Activated naive CD4-positive, alpha-beta T cell treated with Interleukin-2 at 50 U/mL for 16 hours (primary cell): ENCODE measurements at places on chromosomes 16 and 17.

GRCh38 chr17:47270946-47271705 lies 17.5 kb downstream of the ITGB3 start:
- no peak for DNase-seq

- DNase-seq: no peak
Measured at GRCh38 chr17:74119965-74120364, 83.5 kb upstream of the RPL38 start.

DNA sequence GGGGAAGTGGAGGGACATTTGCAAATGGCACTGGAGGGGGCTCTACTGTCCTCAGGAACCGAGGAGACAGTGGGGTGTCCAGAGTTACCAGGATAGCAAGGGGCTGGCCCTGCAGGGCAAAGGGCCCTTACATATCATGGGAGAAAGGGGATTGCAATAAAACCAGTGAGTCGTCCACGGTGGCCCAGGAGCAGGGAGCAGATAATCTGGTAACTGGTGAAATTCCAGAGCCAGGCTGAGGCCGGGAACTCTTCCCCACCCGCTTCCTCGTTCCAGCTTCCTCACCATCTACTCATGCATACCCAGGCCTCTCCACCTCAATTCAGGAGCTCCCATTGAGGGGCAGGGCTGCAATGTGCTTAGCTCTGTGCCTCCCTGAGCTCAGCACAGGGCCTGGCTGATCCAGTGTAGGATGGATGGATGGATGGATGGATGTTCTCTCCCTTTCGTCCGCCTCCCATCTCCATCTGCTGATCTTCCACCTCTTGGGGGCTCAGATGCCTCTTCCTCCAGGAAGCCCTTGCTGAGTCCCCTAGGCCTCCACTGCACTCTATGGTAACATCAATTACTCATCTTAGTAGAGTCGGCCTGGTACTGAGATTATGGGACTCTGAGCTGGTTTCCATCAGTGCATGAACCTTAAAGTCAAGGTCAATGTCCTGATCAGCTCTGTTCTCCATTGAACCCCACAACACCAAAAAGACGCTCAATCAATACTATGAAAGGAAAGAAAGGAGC lies 41.2 kb upstream of the NDRG4 start:
- no peak for DNase-seq

GRCh38 chr17:33697557-33697956 lies 404.5 kb upstream of the ASIC2 start:
- no peak for DNase-seq

DNA sequence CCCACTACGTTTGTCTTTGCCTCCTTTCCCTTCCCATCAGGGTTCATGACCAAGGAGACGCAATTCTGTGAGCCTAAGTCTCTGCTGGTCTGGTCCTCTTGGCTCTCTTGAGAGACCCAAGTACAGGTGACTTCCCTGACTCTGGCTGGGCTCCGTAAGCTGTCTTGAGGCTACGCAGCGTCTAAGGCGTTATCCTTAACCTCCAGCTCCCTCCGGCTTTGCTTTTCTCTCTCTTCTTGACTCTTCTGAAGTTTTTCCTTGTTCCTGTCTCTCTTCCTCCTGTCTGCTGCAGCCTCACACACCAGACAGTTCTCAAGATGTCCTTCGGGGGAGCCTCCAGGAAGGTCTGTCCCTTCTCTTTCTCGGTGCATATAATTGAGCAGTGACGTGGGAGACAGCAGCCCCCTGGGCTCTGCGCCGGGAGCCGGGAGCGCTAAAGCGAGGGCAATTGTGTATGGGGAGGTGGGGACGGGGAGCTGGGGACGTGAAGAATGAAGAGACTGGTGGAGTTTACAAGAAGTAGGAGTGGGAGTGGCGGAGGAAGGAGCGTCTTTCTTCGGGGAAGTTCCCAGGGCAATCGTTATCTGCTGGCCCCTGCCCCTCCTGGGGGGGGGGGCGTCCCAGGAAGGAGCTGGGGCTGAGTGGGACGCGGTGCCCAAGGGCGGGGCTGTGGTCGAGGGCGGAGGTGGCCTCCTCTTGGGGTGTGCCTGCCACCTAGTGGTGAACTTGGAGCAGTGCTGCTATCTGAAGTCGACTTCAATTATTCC lies 6.9 kb upstream of the PIRT start:
- DNase-seq: peak; percentile 71

DNA sequence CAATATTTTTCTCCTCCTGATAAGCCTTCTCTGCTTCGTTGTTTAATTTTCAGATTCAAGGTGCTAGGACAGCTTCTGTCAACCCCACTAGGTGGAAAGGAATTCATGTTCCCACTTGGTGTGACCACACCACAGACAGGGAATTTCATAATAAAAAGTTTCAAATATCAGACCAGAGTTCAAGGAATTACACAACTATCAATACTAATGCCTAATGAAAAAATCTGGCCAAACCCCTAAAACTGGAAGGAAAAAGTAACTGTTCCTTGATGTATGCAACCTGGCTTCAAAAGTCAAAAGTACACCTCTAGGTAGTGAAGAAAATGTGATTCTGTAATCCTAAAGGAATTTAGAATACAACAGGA lies 87.8 kb upstream of the CORO6 start:
- no peak for DNase-seq

DNA sequence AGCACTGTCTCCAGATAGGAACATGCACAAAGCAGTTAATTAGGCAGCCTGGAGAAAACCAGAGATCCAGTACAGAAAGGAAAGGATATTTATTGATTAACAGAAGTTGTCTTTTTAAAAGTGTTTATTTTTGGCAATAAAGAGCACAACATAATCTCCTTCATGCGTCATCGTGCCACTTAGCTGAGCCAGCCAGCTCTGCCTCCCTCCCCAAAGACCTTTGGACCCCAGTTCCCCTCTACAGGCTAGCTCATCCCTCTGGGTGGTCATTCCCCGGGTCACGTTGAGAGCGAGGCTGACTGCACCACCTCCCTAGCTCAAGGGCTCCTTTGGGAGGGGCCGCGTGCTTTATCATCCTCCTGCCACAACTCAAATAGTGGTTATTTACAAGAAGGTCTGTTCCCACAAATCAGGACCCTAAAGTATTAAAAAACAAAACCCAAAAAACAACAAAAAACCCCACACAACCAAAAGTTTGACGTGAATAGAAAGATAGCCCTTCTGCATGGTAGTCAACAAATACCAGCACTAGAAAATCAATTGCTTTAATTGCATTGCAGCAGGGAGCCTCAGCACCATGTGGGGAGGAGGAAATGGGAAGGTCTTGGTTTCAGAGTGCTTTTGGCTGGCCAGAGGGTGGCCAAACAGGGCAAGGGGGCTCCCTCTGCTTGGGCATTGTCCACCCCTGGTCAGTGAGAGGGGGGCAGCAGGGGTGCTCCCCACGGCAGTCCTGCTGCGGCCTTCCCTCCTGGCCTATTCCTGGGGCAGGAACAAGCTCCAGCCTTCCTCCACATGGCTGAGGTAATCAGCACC lies 9.6 kb downstream of the POLR2C start:
- DNase-seq: no peak

DNA sequence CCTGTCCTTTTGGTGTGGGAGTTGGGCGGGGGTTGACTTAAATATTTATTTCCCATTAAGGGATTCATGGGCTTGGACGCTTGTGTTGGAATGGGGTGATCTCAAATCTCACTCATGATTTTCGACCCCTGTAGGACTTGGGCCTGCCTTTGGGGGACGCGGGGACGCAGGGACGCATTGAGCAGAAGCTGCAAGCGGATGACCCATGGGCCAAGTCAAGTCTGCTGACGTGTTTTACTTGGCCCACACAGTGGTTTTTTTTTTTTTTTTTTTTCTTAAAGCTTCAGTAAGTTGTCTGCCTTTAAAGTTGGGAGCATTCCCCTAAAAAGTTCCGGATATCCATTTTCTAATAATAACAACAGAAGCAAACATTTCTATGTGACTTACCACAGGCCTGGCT lies 28.9 kb downstream of the CMIP start:
- no peak for DNase-seq

GRCh38 chr16:71426069-71426879 lies 15.6 kb downstream of the TLE7 start:
- no peak for DNase-seq

- DNase-seq: no peak
Measured at GRCh38 chr17:62591333-62591732, 36.1 kb upstream of the MRC2 start.

DNA sequence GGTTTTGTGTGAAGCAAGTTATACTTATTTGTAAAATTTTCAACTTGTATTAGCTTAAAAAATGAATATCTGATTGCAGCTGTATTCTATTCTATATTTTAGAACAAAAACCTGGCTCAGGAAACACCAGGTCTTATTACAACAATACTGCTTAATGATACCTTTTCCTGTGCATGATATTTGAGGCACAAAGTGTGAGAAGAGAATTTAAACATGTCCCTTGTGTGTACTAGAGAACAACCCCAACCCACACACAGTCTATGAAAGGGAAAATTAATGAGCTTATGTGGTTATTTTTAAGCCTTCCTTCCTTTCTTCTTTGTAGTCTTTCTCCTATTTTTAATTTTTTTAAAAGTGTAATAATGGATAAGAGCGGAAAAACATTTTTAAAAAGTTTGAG lies 122.6 kb upstream of the MON1B start:
- DNase-seq: no peak

DNA sequence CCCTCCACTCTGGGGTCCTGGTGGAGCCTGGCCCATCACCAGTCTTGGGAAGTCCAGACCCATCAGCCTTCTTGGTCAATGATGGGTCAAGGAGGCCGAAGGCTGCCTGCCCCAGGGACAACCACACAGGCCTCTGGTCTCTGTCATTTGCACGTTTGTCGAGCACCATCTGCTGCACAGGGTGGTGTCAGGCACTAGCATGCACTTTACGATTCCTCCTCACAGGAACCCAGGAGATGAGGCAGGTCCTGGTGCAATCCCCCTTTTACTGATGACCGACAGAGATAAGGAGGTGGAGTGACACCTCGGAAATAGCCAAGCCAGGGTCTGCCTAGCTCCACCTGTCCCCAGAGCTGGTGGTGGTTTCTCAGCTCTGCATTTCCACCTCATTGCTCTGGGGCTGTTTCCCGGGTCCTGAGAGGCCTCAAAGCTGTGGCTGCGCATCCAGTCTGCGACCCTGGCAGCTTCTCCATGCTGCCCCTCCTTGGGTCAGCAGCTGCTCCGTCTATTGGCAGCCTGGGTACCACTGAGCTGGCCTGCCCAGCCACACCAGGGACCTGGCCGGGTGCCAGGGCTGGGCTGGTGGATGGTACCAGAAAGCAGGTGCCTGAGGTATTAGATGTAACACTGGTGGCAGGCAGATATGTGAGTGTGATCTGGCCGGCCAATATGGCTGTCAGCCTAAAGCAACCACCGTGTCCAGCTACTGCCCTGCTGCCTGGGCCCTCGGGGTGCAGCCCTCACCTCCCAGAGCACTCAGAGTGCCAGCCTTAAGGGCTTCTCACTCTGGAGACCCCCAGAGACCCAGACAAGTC lies 10.0 kb downstream of the MMP15 start:
- no peak for DNase-seq

DNA sequence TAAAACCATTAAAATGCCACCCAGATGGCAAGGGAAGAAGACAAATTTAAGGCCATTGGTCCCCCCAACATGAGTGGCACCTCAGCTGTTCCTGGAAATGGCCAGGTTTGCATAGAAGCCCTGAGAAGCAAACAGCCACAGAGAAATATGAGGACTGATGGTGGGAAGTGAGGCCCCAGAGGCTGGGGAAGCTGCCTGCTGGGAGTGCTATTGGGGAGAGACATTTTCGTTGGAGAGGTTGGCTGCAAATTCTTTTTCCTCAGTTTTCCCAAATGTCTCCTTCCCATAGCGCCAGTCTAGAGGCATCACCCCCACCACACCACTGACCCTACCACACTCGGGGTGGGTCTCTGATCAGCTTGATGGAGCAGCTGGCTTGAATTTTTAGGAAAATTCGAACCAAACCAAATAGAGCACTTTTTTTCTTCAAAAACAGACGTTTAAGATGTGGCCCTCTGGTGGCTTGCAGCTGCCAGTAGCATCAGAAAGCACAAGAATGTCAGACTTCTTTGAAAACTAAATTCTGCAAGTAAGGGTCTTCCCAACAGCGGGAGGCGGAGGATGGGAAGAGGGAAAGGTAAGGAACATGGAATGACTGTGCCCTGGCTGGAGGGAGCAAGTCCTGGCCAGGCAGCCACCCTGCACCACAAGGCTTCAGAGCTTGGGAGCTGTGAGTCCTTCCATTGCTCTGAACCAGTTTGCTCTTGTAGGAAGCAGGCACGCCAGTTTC lies 13.2 kb upstream of the SLC12A3 start:
- DNase-seq: no peak

DNA sequence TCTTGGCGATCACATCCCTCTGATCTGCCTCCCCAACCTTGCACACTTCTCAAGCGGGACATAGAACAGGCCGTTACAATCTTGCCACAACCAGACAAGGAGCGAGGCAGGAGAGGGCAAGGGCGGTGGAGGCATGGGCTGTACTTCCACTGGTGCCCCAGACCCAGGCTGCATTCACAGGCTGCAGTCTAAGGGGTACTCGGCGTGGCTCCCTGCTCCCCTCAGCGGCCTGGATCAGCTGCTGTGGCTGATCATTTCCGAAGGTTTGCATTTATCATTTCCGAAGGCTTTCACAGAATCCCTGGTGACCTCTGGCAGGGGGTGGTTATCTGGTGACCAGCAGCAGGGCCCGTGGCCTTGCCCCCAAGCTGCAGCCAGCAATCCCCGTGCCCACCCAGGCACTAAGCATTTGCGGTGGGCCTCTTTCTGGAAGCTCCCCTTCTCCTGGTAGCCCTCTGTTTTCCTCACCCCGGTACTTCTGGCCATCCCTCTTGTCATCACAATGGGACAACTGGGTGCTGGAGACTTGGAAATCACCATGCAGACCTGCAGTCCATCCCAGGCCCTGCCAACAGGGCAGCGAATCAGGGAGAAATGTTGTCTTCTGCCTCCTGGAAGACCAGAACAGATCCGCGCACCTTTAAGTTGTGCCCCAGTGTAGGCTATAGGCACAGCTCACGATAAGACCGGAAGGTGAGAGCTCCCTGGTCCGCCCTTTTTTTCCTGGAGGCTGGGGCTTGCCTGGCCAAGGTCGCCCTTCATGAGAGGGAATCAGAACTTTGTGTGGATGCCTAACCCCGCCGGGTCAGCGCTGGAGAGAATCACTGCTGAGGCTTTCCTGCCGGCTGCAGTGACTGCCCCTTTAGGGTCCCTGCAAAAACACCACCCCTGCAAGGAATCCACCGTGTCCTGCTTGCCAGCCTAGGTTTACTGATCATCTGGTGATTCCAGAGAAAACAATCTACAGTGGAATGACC lies 1739.1 kb downstream of the TP53TG3F start:
- DNase-seq: no peak

GRCh38 chr16:66274335-66275110 lies 92.0 kb upstream of the CDH5 start:
- DNase-seq: no peak

DNA sequence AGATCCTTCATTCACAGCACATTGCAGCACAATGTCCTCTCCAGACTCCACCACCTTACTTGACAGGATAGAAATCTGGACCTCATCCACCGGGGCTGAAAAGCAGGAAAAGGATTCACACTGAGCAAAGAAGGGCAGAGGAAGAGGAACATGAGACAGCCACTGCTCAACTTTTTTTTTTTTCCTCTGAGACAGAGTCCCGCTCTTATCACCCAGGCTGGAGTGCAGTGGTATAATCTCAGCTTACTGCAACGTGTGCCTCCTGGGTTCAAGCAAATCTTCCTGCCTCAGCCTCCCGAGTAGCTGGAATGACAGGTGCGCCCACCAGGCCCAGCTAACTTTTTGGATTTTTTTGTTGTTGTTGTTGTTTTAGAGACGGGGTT lies 34.4 kb downstream of the PECAM1 start:
- no peak for DNase-seq

GRCh38 chr17:15501282-15501681 lies 33.9 kb upstream of the CDRT4 start:
- DNase-seq: no peak
